Activated CD4-positive, alpha-beta T cell treated with anti-CD3 and anti-CD28 coated beads, Interleukin-2, amount 50 U/mL, for 4 hours (primary cell): ENCODE measurements at places on chromosomes 7 and 10.
A peak's percentile ranks its signal among the peaks of the same experiment; 100 is the strongest.

GRCh38 chr10:22761569-22762220, 47.3 kb upstream of the PIP4K2A start:
- no peak for DNase-seq

DNA sequence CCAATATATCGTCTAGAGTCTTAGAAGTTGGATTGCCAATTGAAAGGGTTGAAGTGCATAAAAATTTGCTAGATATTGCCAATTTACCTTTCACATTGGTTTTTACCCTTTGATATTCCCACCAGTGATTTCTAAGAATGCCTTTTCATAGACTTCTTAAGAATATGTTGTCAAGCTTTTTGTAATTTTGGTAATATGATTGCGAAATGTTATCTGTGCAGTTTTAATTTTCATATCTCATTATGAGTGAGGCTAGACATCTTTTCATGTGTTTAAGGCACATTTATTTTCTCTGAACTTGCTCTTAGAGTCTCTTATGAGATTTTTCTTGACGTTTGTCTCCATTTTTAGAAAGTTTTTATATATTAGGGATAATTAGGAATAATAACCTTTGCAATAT, 567.2 kb downstream of the CCSER2 start:
- no peak for DNase-seq

GRCh38 chr7:98232799-98233198, 19.2 kb downstream of the TECPR1 start:
- DNase-seq = no peak

GRCh38 chr10:116470768-116471415, 43.2 kb downstream of the PNLIPRP3 start:
- DNase-seq = no peak

DNA sequence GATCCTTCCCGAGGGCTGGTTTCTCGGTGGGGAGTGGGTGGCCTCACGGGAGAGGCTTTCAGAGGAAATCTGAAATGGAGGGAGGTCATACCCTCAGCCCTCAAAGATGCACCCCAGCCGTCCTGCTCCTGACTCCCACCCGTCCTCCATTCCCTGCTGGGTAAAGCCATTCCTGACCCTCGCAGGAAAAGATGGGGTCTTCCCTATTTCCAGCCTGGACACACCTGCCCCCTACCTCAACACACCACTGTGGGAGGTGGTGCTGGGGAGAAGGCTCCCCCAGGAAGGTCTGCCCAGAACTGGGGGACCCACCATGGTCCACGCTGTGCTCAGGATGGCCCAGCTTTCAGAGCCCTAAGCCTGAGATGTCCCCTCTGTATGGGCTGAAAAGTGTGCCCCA, 86.9 kb downstream of the CHST15 start:
- DNase-seq = no peak

GRCh38 chr7:88628363-88629085, 131.0 kb upstream of the ZNF804B start:
- DNase-seq = no peak

GRCh38 chr7:3504384-3504783, 203.3 kb downstream of the SDK1 start:
- no peak for DNase-seq

GRCh38 chr10:25934621-25935139, 651 bp downstream of the MYO3A start:
- DNase-seq = no peak

DNA sequence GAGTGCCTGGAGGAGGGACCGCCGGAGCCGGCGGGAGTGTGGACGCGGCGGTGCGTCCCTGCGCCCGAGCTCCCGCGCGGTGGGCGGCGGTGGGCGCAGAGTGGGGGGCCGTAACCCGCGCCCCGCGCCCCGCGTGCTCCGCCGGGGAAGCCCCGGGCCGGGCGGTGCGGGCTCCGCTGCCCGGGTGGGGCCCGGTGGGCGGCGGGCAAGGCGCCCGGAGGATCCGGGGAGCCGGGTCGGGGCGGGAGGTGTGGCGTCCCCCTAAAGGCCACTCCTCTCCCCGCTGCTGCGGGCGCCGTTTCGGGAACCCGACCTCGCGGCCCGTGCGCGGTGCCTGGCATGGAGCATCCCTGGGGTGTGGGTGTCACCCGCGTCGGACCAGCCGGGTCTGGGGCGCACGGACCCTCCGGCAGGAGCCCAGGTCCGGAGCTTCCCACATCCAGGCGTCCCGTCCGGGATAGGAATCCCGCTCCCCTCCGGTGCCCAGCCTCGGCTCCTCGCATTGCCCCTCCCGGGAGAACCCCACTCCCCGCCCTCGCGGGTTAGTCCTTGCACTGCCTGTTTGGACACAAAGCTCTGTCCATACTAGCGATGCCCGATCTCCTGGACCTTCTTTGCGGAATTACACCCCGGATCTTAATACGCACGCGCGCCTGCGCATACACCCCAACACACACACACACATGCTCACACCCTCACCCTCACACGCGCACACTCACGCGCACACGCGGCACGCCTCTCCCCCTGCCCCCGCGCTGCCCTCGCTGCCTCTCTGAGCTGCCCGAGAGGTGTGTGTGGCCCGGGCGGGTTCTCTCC, 723 bp downstream of the MTURN start:
- DNase-seq = peak; percentile 66

GRCh38 chr10:66151346-66151745, 774.5 kb upstream of the LRRTM3 start:
- no peak for DNase-seq

GRCh38 chr7:121341933-121342332, 13.1 kb downstream of the WNT16 start:
- DNase-seq = no peak

GRCh38 chr7:147809786-147810185, 780.8 kb upstream of the C7orf33 start:
- DNase-seq = no peak

GRCh38 chr10:3881622-3882021, 96.6 kb upstream of the KLF6 start:
- DNase-seq = no peak

- DNase-seq = no peak
These were observed 39.4 kb downstream of the COL28A1 start for GRCh38 chr7:7496311-7496710.

- no peak for DNase-seq
These were observed 11.8 kb downstream of the SLC25A13 start for GRCh38 chr7:96310110-96310509.

DNA sequence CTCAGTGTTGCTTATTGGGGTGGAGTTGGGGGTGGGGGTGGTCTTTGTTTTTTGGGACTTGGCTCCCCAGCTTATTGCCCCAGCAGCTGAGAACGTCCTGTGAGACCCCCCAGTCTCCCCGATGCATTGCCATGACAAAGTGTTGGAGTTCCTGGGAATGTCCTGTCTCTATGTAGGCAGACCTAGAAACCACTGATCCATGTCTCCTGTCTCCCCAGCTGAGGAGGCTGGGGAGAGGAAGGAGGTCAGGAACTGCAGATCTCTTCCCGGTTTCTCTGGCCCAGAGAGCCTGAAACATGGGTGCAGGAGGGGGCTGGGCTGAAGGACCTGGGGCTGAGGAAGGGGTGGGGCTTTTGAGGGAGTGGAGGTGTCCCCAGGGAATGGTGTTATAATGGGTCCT, 80.2 kb upstream of the GTF2IRD1 start:
- no peak for DNase-seq

DNA sequence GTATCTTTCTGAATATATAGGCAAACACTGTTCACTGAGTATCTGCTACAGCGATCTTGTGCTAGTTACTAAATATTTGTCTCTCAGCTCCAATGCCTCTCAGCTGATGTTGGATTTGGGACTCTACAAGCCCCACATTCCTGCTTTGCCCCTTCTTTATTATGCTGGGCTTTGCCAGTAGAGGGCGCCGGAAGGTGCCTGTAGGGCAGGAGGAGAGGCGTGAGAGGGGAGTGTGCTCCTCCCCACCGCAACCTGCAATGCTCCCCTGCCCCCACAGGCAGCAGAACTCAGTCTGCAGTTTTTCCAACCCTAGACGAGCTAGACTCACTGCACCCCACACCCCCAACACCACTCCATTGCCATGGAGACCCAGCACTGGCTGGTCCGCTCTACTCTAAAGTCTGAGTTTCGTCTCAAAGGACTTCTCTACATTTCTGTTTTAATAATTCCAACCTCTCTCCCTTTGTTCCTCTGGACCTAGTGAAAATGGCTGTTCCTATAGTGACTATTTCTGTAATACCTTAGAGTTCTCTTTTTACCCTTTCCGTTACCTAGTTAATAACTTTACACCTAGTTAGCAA, 337.6 kb downstream of the CCSER2 start:
- no peak for DNase-seq

GRCh38 chr10:89645742-89646172, 715 bp upstream of the PANK1 start:
- no peak for DNase-seq
